Activated T-helper 1 cell treated with anti-CD3 and anti-CD28 coated beads, Interleukin-2, amount 50 U/mL, for 16 hours (primary cell): ENCODE measurements at places on chromosomes 6 and 20.

DNA sequence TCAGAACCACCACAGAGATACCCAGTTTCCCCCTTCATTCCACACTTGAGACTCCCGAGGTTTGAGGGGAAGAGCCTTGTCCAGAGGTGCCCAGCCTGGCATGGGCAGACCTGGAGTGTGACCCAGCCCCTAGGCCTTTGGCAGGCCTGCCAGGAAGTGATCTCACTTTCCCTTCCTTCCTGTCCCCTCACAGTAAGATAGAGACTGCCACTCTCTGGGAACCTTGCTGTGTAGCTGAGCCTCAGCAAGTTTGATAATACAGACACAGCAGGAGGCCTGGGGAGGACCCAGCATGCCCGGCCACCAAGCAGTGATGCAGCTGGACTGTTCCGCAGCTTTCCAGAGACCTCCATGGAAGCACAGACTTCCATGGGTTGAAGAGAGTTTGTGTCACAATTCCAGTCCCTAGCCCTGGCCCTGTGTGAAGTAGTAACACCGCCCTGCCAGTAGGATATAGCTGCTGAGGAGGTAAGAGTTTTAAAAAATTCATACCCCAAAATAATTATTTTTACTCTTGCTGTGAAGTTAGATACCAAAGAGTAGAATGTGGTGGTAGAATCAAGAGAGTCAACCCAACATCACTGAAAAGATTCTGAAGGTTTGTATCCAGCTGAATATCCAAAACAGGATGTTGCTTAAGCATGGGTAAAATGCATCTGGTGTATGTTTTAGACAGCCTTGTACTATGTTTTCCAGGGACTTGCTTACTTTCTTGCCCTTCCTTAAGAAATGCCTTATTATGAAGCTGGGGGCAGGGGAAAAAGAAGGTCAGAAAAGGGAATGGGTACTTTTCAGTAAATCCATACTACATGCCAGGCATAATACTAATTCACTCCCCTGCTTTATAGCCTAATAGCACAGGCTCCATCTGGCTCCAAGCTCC lies 16.3 kb downstream of the PKIG start:
- DNase-seq = no peak

DNA sequence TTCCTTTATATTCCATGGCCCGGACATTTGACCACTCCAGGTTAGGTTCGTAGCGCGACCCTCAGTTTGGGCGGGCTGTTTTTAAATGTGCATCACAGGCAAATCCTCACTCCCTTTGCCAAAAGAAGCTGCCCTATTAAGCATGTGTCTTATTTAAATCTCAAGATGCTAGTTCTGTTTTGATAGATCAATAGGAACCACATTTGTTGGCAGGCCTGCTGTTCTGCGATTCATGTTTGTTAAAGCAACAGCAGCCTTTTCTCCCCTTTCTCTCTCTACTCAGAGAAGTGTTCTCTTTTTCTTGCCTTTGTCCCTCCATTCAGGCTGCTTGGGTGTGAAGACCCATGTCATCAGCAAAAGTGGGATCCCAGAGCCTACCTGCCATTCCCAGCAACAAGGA lies 212.0 kb upstream of the SSTR4 start:
- no peak for DNase-seq

DNA sequence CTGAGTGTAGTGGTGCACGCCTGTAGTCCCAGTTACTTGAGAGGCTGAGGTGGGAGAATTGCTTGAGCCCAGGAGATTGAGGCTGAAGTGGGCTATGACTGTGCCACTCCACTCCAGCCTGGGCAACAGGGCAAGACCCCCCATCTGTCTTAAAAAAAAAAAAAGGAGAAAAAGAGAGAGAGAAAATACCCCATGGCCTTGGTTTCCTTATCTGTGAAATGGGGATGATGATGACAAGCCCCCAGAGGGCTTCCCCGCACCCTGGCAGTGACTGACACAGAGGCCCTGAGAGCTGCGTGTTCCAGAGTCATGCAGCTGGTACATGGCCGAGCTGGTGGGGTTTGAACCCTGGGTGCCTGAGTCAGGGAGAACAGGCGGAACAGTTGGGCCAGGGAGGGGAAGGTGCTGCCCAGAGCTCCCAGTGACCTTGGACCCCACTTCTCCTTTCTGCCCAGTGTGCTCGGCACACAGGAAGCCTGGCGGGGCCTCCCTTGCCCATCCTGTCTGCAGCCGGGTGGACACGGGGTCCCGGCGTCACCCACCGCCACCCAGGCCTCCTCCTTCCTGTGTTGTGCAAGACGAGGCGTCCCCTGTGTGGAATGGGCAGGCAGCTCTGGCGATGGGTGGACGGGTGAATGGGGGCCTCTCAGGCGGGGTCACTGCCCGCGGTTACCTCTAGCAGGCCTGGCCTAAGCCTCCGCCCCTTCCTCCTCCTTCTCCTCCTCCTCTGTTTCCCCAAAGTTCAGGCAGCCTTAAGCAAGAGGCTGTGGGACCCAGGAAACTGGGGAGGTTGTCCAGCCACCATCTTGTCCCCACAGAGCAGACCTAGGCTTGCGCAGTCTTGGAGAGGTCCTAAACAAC lies 84.2 kb downstream of the CEBPB start:
- no peak for DNase-seq

- DNase-seq = no peak
These were observed 101.6 kb downstream of the DLL1 start for GRCh38 chr6:170189236-170189635.

- DNase-seq = no peak
These were observed 77.8 kb downstream of the CD164 start for GRCh38 chr6:109304284-109305015.

- no peak for DNase-seq
These were observed 44.7 kb upstream of the MLN start for GRCh38 chr6:33848484-33848883.

DNA sequence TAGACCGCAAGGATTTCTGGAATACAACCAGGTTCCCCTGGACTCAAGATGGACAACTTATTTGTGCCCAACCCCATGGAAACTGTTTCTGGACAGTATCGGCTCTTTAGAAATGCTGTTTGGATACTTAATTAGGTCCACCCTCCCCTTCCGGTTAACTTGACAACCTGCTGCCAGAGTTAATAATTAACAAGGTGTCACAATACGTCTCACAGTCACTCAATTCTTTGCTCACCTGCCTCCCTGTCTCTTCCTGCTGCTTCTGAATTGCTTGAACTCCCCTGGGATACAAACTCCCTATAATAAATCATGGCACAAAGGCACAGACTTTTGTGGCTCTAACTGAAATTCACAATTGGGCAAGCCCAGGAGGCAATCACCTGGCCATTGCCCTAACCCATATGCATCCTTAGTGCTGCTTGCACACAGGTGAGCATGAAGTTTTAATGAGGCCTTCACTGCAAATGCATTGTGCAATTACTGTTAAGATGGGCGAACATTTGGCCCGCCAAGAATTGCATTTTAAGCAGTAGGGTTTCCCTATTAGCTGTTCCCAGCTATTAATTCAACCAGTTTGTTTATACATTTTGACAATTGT lies 504.4 kb upstream of the NOX3 start:
- no peak for DNase-seq

GRCh38 chr6:126268092-126268491 lies 71.8 kb upstream of the CENPW start:
- DNase-seq = no peak

DNA sequence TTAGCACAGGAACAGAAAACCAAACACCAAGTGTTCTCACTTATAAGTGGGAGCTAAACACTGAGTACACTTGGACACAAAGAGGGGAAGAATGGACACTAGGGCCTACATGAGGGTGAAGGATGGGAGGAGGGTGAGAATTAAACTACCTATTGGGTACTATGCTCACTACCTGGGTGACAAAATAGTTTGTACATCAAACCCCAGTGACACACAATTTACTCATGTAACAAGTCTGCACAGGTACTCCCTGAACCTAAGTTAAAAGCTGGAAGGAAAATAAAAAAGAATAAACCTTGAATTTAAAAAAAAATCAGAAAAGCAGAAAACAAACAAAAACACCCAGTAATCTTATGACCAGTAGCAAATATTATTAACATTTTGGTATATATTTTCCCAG lies 188.6 kb downstream of the TFAP2B start:
- DNase-seq = no peak

DNA sequence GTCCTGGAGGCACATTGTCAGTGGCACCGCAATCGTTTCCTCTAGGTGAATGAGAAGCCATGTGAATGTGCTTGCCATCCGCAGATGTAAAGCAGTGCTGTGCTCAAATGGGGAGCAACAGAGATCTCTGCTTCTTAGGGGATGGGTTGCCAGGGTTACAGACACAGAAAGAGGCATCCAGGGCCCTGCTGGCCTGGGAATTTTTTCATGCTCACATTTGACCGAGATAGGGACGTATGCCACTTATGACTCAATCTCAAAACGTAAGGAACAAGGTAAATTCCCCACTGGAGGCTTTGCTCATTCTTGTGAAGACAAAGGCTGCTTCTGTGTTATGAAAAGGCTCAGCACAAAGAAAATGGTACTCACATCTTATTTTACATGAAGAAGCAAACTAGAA lies 11.0 kb downstream of the C6orf118 start:
- DNase-seq = no peak

- DNase-seq = no peak
These were observed 38.5 kb upstream of the OGFRL1 start for GRCh38 chr6:71250099-71250602.

- no peak for DNase-seq
These were observed 612.3 kb upstream of the BTBD3 start for GRCh38 chr20:11305406-11305805.

DNA sequence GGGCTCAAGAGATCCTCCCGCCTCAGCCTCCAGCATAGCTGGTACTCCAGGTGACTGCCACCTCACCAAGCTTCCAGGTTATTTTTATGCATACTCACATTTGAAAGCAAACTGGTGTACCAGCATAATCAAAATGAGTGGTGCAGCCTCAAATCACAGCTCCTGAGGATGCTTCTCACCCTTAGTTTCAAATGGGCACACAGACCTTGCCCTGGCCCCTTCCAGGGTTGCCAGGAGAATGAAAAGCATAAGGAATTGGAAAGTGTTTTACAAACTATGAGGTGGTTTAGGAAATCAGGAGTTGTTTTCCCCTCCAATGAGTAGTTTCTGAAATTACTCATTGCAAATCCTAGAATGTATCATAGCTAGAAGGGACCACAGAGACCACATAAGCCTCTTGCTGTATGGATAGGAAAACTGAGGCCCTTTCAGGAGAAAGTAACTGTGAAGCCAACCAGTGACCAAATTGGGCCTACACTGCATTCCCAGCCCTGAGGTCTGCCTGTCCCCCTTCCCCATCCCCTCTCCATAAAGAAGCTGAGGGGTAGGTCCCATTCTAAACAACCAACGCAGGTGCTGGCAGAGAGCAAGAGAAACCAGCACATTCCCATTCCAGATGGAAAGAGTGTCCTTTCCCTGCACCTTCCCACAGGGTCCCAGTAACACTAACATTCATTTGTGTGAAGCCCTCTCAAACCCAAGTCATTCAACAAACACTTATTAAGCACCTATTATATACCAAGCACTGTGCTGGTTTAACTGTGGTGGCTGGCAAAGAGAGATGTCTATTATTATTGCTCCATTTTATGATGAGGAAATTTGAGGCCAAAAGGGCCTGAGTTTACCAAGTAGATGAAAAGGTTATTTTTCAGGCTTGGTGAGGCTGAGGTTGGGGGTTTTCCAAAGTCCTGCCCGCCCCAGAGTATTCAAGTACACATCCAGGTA lies 2.1 kb upstream of the E2F1 start:
- DNase-seq = no peak

DNA sequence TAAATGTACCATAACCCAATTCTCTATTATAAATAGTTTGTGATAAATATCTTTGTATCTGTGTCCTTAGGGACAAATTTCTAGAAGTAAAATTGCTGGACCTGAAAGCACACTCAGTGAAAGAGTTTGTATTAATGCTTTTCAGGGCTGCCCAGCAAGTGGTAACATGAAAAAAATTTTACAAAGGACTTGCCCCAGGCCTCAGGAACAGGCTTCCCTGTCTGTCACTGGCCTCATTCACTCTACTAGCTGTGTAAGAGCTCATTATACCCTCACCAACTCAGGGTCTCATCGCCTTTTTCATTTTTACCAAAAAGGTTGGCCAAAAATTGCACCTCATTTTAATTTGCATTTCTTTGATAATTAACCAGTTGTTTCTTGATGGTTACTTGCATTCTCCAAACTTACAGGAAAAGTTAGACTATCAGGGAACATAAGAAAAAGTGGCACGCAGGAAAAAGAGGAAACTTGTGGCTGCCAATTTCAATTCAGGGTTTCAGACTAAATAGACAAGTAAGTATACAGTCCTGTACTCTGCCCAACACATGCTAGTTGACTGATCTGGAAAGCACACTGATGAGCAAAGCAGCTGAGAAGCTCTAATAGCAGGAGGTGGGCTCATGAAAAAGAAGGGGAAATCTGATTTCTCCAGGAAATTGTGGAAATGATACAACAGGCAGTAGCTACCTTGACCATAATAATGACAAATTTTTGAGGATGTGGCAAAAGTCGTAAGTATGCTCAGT lies 161.5 kb downstream of the KIF6 start:
- DNase-seq = no peak

GRCh38 chr20:32792316-32792715 lies 27.4 kb upstream of the MAPRE1 start:
- DNase-seq = no peak

GRCh38 chr6:108294297-108294726 lies 542 bp upstream of the AFG1L start:
- no peak for DNase-seq

DNA sequence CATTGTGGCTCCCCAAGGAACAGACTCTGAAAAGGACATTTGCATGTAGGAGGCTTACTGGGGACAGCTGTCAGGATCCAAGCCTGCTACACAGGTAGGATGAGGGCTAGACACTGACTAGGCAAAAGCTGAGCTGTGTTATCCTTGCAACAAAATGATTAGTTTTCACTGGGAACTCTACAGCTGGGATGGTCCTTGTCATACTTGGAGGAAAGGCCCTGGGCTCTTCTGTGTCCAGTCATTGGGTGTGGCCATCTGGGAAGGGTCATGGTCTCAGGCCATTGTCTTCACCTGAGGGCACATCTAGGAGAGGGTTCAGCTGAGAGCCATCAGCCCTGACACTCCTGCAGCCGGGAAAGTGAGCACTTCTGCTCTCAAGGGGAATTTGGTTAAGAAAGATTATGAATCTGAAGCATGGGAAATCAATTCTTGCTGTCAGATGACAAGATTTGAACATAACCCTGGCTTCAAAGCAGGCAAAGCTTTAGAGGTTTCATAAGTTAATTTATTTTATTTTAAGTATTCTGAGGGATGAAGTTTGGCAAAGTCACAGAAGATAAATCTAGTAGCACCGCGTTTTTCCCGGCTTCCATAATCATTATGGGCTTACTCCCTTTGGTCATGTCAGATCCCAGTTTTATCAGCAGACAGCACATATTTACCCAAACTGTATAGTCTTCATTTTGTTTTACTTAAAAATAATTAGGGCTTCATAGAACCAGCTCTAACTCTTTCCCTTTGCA lies 78.4 kb upstream of the SLC22A23 start:
- no peak for DNase-seq
